Cerebellum (tissue), 4 donors: ENCODE measurements at places on chromosomes 6 and 20.

DNA sequence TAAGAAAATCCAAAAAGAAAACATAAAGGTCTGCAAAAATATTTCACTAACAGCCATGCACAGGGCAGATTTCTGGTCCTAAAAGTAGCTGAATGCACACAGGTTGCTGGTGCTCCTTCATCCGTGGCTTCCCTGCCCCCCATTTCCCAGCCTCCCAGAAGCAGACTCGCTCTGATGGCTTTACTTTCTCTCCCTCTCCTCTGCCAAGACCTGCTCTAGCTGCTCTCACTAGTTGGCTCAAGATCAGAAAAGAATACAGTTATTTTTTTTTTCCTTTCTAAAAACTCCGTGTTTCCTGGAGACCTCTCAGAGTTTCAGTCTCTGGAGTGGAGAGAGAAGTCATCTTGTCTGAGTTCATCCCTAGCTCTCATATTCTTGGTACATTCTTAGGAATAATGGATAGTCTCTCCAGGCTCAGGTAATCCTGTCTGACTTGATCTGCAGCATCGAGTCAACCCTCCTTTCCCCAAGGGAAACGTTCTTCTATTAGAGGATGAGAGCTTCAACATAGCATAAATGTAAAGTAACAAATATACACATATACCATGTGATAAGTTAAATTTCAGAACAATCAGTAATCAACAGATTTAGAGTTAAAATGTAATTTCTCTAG lies 214.2 kb downstream of the TBC1D7 start:
- DNase-seq: no peak

- no peak for DNase-seq
These were observed 46.3 kb downstream of the HBS1L start for GRCh38 chr6:135008072-135008940.

- DNase-seq: no peak
These were observed 597.0 kb downstream of the EYS start for GRCh38 chr6:65110031-65110430.

DNA sequence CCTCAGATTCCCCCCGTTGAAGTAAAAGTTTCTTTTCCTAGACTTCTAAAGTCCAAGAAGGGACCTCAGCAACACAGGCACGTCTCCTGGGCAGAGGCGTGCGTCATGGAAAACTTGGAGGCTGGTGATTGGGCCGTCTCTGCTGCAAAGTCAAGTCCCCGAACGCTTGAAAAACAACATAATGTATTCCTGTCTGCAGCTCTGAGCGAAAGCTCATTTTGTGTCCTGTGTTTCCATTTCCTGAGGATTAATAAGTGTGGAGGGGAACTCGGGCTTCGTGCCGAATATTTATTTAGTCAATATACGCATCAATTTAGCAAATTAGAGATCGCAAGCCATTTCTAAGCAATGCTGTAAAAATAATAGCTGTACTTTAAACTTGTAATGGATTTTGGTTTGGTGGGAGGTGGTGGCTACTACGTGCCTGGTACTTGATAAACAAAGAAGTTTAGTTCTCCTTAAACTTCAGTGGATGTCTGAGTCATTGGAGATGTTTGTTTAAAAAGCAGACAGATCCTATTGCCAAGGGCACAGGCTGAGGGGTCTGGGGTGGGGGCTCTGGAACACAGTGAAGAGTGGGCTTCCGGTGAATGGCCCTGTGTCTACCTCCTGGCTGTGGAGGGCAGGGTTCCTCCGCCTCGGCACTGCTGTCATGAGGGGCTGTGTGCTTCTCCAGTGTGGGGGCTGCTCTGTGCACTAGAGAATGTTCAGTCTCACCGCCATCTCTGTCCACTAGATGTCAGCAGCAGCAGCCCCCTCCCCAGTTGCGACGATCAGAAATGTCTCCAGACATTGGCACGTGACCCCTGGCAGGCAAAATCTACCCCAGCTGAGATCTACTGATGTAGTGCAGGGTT lies 21.8 kb downstream of the PCK1 start:
- peak; percentile 12 for DNase-seq

DNA sequence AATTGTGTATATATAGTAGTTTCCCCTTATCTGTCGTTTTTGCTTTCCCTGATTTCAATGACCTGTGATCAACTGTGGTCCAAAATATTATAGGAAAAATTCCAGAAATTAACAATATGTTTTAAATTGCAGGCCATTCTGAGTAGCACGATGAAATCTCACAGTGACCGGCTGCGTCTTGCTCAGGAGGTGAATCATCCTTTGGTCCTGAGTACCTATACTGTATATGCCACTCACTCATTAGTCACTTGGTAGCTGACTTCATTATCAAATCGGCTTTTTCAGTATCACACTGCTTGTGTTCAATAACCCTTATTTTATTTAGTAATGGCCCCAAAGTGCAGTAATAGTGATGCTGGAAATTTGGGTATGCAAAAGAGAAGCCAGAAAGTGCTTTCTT lies 728.3 kb upstream of the EYS start:
- DNase-seq: no peak

- DNase-seq: no peak
These were observed 2.3 kb upstream of the TLDC2 start for GRCh38 chr20:36873498-36874189.

GRCh38 chr6:138370631-138371451 lies 6.9 kb upstream of the SMIM28 start:
- no peak for DNase-seq

DNA sequence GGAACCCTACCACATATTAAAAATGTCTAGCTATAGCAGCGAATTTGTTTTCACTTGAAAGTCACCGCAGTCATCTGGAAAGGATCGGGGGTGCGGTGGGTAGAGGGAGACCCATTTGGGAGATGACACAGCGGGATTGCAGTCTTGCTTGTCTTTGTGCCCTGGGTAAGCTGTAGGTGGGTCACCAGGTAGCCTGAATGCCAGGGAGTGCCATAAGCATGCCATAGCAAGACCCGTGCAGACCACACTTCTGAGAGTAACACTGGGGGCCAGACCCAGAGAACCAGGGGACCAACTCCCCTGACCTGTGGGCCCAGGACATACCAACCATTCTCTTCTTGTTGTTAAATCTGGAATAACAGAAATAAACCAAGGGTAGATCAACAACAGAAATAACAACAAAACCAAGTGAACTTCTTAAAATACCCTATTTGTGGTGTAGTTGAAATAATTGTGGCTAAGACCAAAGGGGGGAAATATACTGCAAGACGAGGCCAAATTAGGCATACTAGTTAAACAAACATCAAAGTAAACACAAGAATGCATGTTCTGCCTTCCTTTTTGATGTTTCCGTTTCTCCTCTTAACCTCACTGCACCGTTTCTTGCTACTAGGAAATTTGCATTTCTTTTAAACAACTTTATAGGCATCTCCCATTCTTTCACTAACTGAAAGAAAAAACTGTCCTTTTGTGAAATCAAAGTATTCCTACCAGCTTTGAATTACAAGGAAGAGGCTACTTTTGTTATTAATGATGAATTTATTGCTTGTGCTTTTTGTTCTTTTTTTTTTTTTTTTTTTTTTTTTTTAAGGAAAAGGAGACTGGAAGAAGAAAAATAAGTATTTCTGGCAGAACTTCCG lies 128.2 kb downstream of the SASH1 start:
- no peak for DNase-seq

- DNase-seq: peak; percentile 18
These were observed 155.1 kb upstream of the MLIP start for GRCh38 chr6:53956068-53956711.

DNA sequence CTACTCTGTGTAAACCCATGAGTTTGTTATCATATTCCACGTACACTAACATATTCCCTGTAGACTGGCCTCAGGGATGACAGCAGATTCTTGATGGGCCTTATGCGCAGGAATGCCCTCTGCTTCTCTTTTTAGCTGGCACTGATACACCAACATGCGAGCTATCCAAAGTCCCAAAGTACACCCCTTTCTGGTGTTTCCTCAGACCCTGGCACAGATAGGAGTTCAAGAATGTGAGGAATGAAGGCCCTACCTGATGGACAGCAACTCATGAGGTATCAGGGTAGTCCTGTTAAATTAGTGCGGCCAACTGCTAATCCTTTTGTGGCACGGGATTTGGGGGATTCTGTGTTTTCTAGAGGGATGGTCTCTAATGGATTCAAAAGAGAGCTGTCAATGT lies 93.0 kb downstream of the BACH2 start:
- DNase-seq: no peak

DNA sequence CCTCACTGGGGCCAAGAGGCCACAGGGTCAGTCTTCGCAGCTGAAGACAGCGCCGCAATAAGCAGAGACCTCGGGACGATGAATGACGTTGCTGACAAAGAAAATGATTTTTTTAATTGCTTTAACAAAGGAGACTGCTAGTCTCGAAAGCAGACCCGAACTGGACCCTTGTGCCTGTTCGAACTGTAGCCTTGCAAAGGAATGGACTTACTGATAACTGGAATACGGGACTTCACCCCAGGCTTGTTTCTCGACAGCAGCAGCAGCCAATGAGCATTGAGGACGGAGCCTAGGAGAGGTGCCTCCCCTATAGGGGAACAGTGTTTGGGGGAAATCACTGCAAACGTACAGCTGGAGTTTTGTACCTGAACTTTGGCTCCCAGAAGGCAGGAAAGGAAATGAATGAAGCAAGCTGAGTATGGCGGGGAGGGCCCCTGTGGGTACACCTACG lies 1.3 kb upstream of the TAF4 start:
- DNase-seq: peak; percentile 57
